Stimulated activated CD4-positive, alpha-beta T cell treated with anti-CD3 and anti-CD28 coated beads, Interleukin-1b, Interleukin-23, amount 100 ng/mL, for 24 hours (primary cell): ENCODE measurements at places on chromosomes 6 and 20.

DNA sequence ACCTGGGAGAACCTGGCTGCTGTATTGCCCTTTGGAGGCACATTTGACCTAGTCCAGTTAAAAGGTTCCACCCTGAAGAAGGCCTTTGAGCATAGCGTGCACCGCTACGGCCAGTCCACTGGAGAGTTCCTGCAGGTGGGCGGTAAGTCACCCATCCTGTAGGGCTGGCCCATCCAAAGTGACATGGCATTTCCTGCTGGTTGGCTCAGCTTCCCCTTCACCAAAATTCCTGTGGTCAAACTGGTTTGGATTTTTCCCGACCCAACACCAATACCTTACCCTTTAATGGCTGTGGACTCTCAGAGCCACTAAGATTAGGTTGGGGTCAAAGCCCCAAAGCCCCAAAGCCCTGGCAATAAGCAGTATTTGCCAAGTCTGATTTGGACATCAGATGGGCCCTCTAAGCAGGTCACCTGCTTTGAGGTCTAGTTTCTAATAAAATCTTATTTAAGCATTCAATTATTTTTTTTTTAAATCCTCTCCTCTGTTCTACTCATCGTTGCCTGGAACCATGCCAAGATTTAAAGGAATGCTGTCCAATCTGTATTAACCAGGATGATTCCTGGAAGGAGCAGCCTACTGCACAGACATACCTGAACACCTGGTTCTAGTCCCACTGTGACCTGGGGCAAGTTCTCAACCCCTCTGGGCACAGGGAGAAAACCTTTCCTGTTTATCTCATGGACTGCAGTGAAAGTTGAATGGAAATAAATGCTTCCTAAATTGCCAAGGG lies 40.8 kb downstream of the NT5E start:
- DNase-seq: no peak

DNA sequence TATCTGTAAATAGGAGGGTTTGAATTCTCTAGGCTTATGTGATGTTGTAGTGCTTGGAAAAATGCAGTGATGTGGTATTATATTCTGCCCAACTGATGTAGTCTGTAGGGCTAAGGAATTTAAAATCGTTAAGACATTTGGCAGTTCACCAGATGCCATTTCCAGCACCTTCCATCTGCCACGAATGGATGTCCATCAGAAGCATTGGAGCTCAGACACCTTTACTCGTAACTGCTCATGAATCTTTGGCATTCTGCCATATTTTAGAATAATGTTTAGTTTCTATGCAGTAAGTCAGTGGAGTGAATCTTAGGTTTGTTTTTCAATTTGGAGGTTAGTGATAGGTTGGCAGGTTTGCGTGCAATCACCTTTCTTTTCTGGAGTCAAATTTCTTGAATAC lies 2.4 kb upstream of the SYTL3 start:
- no peak for DNase-seq

DNA sequence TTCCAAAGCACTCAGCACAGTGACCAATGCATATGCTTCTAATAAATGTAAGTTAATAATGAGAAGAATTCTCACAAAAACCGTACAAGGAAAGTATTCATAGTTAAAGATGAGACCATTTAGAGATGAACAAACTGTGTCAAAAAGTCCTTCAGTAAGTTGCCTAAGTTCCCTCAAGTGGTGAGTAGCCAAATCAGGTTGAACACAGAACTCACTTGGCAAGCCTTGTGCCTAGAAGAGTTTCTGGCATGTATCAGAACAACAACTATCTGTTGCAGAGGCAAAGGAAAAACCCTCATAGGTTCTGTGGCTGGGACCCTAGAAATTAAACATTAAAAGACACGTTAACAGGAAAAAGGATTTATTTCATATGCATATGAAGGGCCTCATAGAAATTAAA lies 129.6 kb upstream of the DOK5 start:
- no peak for DNase-seq

- no peak for DNase-seq
Observed at GRCh38 chr20:9660236-9660868, 146.0 kb downstream of the LAMP5 start.

GRCh38 chr6:158938811-158939254 lies 61.2 kb downstream of the RSPH3 start:
- DNase-seq: no peak

- no peak for DNase-seq
Observed at GRCh38 chr6:9732056-9732455, 682.8 kb downstream of the TFAP2A start.

GRCh38 chr6:107965746-107966145 lies 7.7 kb upstream of the SEC63 start:
- DNase-seq: no peak

- DNase-seq: no peak
Observed at GRCh38 chr6:100685747-100686146, 195.4 kb downstream of the ASCC3 start.

- DNase-seq: no peak
Observed at GRCh38 chr6:101279410-101279809, 114.1 kb upstream of the GRIK2 start.

DNA sequence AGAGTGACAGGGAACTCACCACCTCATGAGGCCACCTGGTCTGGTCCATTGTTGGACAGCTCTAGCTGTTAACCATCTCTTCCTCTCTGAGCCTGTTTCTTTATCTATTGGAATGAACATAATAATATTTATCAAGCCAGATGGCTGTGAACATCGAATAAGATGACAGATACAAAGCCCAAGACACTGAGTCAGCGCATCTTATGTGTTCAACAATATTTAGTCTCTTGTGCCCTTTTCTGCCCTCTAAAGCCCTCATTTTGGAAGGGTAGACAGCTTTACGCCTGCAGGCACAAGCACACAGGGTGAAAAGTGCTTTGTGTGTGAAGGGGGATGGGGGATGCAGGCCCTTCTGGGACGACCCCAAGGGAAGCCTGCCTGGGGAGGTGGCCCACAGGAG lies 164.0 kb downstream of the GRM4 start:
- DNase-seq: no peak

- no peak for DNase-seq
Observed at GRCh38 chr6:10690651-10691445, 3.6 kb downstream of the C6orf52 start.

- no peak for DNase-seq
Observed at GRCh38 chr20:37543828-37544227, 16.2 kb upstream of the BLCAP start.

DNA sequence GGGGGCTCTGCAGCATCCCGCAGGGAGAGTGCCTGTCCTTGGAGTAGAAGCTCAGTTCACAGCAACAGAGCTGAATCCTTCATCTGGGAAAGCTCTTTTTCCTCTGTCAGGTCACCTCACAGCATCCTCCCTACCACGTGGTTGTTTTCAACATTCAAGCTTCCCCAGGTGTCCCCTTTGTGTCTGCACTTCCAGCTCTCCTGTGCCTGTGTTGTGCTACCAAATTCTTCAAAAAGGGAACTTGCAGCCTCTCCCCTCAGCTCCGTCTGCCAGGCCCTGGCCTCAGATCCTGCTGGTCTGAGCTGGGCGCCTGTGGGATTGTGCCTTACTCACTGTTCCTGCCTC lies 108.4 kb downstream of the FOXF2 start:
- DNase-seq: no peak

GRCh38 chr20:58271606-58272351 lies 37.7 kb upstream of the RAB22A start:
- no peak for DNase-seq

- DNase-seq: no peak
Observed at GRCh38 chr6:109626311-109626710, 64.7 kb downstream of the AK9 start.

DNA sequence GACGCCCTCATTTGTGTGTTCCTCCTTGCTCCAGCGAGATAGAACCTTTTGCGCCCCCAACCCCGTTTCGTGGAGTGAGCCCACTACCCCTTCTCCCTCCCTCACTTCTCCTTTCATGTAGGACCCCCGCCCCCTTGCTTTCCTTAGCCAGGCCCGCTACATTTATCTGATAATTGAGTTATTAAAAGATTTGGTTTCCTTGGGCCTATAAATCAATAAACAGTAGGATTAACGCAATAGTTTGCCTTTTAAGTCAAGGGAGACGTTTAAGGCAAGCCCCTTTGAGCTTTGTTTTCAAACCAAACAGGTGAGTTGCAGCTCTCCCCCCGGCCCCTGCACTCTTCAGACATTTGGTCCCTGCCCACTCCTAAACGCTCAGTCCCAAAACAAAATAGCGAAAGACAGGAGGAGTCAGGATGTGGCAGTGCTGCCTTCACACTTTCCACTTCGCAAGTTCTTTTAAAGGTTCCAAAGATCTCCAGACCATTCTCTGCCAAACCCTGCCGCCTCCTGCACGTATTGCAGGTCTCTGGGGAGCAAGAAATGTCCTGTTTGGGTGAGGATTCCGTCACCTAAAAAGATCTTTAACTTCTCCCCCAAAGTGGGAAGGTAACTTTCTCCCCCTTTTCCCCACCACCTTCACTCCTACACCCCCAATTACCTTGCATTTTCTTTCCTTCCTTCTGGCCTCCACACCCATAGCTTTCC lies 27.6 kb downstream of the TFAP2B start:
- DNase-seq: no peak

- DNase-seq: no peak
Observed at GRCh38 chr6:113432521-113433334, 424.4 kb upstream of the MARCKS start.

DNA sequence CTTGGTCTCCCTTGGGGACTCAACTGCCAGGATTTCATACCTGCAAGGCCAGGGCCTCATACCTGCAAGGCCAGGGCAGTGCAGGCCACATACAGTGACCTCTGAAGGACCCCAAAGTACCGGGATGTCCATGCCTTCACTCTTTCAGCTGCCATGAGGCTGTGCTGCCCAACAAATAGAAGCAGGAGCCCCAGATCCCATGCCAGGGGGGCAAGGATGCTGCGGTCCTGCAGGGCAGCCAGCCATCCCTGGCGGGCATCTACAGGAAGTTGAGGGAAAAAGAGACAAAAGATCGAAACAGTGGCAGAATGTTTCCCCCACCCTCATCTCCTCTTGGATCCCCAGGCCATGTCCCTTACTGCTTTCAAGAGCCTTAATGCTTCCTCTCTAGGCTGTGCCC lies 799 bp downstream of the NRM start:
- no peak for DNase-seq

DNA sequence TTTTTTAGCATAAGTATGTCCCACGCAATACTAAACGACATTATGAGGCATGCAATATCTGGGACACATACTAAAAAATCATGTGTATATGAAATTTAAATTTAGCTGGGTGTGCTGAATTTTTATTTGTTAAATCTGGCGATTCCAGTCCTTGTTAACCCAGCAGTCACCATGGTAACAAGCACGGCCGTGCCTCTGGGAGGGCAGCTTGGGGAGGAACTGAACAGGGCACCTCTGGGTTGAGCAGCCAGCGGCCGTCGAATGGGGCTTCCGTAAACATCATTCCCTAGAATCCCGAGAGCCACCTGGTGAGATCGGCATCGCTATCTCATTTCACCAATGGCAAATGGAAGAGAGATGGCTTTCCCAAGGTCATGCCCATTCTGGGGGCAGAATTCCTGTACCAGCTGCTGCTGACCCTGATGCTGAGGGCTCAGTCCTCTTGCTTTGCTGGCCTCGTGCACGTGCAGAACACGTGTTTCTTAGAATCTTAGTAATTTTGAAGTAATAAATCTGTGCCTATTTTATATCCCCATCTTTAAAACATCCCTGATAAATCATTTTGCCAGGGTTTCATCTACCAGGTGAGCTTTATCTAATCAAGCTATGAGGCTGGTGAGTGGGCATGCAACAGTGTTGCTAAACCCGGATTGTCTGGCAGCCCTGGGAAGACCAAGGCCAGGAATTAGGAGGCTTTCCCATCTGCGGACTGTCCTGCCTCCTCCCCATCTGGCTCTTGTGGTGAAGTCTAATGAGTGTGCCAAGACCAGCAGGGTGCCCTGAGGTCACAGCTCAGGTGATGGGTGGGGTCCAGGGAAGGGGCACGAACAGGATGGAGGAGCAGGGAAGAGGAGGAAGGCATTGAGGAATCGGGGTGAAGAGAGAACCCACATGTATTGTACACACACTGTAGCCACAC lies 85.1 kb downstream of the AGPAT4 start:
- no peak for DNase-seq

GRCh38 chr20:4725263-4725550 lies 3.5 kb downstream of the PRND start:
- no peak for DNase-seq

DNA sequence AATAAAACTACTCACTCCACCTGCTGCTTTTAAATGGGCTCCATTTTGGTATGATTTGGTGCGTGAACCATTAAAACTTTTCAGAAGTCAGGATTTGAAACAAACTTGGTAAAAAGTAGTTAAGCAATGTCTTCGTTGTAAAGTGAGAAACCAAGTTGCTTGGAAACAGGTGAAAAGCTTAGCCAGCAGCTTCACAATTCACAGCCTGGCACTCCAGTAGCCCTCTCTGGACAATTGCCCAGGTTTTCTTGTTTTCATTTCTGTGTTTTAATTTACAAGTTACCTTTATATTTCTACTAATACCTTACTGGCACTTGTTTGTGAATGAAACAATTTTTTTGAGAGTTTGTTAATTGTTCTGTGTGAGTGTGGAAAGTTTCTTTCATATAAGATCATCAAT lies 12.8 kb downstream of the NT5E start:
- DNase-seq: no peak

DNA sequence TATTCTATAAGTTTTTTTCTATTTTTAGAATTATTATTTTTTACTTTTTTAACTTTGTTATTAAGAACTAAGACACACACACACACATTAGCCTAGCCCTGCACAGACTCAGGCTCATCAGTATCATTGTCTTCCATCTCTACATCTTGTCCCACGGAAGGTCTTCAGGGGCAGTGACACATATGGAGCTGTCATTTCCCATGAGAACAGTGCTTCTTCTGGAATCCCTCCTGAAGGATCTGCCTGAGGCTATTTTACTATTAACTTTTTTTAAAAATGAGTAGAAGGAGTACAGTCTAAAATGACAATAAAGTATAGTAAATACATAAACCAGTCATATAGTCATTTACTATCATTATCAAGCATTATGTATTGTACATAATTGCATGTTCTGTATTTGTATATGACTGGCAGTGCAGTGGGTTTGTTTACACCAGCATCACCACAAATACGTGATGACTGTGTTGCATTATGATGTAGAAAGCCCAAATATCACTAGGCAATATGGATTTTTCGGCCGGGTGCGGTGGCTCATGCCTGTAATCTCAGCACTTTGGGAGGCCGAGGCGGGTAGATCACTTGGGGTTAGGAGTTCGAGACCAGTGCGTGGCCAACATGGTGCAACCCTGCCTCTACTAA lies 57.9 kb downstream of the HIVEP1 start:
- no peak for DNase-seq

- no peak for DNase-seq
Observed at GRCh38 chr20:37941332-37941731, 38.4 kb downstream of the VSTM2L start.

DNA sequence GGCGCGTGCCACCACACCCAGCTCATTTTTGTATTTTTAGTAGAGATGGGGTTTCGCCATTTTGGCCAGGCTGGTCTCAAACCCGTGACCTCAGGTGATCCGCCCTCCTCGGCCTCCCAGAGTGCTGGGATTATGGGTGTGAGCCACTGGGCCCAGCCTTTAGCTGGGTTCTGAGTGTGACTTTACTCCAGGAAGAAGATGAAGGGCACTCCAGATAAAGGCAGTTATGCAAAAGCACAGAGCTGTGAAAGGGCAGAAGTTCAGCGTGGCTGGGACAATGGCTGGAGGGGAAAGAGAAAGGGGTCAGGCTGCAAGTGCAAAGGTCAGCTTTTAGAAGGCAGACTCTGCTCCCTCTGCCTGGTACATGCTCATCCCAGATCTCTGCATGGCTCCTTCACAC lies 39.7 kb downstream of the MAP3K5 start:
- no peak for DNase-seq
